DMS 273 treated with DMSO at 0.1 percent for 48 hours (cell line): ENCODE measurements at places on chromosomes 13 and 19.

DNA sequence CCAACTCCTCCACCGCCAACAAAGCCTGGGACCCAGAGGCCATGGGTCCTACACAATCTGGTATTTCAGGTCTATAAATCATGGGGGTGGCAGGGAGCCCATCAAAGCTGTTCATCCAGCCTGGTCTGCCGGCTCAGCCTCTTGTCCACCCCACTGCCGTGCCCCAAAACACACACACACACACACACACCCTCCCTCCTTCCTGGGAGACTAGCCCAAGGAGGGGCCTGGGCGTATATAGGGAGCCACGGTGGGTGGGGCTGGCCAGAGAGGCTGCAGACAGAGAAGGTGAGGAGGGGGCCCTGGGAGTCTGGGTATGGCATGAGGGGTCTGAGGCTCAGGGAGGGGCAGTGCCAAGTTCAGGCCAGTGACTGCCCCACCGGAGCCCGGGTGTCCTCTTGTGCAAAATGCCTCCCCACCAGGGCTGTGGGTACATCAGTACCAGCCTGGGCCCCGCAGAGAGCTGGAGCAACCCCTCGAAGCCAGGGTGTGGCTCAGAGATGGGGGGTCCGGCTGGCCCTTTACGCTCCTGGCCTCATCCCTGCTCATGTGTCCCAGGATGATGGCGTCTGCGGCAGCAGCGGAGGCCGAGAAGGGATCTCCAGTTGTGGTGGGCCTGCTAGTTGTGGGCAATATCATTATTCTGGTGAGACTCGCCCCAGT, at the start of gene UPK1A:
Gene UPK1A, plus strand, starts transcription at position 267 of the 663 bp plus-strand sequence. Its CDS starts 296 bp downstream, at position 563.
- DNase-seq: no peak

DNA sequence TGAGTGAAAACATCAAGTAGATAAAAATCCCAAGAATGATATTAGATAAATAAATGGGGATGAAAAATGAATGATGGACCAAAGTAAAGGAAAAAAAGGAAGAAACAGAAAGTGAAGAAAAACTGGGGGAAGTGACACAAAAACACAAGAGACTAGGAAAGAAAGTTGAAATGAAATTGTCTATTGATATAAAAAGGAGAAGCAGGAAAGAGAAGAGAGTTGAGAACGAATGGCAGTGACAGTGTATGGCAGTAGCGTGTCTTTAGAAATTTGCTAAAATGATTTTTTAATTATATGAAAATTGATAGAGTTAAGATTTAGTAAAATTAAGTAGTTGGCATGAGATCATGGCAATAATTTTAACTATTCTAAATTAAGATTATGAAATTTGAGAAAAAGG, 36.3 kb upstream of the SGCG start:
- no peak for DNase-seq

GRCh38 chr13:57630661-57631595, 616 bp upstream of the PCDH17 start:
- no peak for DNase-seq

DNA sequence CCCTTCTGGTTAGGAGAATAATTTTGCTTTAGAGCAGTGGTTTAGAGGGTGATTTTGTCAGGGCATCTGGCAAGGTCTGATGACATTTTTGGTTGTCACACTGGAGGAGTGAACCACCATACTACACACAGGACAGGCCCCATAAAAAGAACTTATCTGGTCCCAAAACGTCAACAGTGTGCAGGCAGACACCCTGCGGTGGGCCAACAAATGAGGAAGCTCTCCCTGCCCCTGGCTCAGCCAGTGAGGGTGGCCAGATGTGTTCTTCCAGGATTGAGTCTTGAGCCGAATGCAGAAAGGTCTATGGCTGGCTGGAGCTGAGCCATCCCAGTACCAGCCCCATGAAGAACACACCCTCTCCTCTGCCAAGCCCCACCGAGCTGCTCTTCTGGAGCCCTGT, 149.2 kb downstream of the MIPEP start:
- no peak for DNase-seq

DNA sequence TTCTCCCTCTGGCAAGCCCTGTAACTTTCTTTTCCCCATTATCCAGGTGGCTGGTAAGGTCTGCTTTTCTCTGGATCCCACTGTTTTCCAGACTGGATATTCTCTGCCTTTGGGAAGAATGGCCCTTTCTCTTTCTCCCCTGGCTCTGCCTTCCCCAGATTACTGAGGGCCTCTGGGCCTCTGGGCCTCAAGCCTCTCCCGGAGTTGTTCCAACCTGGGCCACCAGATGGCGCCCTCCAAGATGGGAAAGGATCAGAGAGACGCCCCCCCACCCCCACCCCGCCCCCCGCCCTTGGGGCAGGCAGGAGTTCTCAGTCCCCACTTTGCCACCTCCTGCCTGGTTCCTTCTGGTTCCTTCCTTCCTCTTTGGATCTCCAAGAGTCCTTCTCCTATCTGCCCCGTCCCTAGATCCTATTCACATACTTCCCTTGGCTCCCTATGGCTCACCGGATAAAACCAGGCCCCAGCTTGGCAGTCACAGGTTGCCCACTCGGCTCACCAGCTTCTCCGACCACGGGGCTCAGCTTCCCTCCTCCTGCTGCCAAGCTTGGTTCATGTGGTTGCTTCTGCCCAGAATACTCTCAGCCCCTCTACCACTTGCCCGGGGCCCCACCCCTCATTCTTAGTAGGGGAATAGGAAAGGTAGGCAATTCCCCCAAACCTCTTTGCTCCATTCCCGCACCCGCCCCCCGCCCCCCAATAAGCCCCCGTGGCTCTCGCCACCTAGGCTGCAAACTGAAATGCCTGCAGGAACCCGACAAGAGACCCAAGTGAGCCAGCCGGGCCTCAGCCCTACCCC, 13.1 kb downstream of the EPS8L1 start:
- no peak for DNase-seq

DNA sequence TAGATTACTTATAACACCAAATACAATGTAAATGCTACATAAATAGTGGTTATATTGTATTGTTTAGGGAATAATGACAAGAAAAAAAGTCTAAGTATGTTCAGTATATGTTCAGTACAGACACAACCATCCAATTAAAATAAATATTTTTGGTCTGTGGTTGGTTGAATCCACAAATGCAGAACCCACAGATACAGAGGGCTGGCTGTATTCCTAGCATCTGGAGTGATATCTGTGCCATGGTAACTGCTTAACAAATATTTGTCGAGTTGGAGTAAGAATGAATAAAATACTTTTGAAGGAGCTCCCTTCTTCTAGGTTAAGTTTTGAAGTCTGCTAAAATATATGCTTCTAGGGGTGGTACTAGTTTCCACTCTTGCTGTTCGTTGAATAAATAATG, 241.0 kb downstream of the KLF5 start:
- DNase-seq: no peak

DNA sequence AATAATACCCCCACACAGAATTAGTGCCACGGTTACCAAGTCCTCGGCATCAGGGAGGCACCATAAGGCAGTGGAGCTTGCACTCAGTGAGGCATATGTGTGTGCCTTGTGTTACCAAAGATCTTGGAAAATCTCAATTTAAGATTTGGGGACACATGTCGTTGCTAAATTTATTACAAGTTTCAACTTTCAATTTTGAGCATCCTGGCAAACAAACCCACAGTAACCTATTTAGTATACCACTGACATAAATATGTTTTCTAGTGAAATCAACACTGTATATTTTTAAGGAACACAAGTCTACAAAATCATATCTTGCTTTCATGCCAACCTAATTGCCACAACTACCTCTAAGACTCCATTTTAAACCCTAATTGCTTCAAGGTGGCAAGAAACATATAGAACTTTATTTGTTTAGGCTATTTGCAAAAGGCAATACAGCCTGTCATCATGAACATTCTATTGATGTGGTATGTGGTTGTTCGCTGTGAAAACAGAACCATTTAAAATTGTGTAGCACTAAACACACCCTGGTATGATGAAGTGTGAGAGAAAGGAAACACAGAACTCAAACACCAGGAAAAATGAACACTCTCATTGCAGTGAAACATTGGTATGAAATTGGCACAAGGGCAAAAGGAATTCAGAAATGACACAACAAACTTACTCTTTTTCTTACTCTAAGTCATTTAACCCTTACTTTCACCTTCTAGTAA, 531.1 kb downstream of the IRS2 start:
- no peak for DNase-seq

GRCh38 chr19:54253331-54254194, 3.5 kb downstream of the LILRB5 start:
- DNase-seq: no peak

- no peak for DNase-seq
These were observed 6.0 kb upstream of the AMER2 start for GRCh38 chr13:25178070-25178469.

- no peak for DNase-seq
These were observed 16.1 kb downstream of the CEBPG start for GRCh38 chr19:33389421-33390100.

GRCh38 chr13:79349011-79349410, 57.0 kb downstream of the RBM26 start:
- no peak for DNase-seq

DNA sequence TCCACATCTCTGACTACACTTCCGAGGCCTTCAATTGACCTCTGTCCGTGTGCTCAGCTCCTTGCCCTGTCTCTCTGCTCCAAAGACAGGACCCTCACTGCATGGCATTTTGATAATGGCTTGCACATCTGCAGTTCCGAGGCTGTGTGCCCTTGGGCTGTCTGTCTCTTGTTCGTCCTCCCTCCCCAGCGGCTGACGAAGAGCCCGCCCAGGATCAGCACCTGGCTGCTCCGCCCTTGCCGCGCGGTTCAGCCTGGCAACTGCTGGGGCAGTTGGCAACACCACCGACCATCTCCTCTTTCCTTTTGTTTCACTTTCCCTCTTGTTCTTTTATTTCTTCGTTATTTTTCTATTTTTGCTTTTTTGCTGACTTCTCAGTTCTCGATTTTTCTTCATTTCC, 270.4 kb downstream of the TEX29 start:
- no peak for DNase-seq

GRCh38 chr19:17294051-17294891, 9.0 kb downstream of the ABHD8 start:
- no peak for DNase-seq

GRCh38 chr13:109480011-109480955, 306.1 kb downstream of the IRS2 start:
- no peak for DNase-seq

DNA sequence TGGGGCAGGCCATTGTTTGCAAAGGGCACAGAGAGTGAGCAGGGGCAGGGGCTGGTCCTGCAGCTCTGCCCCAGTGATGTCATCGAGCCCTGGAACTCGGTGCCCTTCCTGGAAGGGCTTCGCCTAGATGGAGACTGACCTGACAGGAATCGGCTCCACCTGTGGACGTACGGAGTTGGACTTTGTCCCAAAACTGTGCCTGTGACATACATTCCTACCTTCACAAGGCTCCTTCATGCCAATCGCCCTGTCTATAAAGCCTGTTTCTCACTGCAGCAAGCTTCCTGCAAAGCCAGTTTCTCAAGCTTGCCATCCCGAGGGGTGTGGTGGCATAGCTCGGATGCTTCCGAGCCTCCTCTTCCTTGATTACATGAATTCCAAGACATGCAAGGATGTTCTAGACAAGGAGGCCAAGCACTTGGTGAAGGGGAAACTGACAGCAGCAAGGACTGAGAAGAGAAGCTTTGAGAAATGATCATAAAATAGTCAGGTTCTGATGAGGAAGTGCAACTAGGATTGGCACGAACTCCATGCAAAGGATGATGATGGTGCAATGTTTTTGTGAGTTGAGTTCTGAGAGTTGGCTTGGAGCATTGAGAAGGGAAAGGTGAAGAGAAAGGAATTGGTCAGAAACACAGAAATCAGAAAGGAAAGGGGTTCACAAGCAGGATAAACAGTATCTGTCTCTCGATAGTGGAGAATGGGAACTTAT, 73.6 kb upstream of the STK24 start:
- DNase-seq: no peak

- peak; percentile 28 for DNase-seq
These were observed 8.1 kb downstream of the RPS9 start for GRCh38 chr19:54208784-54209057.

- no peak for DNase-seq
These were observed 8.5 kb upstream of the LGALS14 start for GRCh38 chr19:39695759-39696158.

GRCh38 chr13:63731896-63732295, 2316.2 kb upstream of the PCDH20 start:
- DNase-seq: no peak

- no peak for DNase-seq
These were observed 46.1 kb downstream of the HSPH1 start for GRCh38 chr13:31115616-31116015.

DNA sequence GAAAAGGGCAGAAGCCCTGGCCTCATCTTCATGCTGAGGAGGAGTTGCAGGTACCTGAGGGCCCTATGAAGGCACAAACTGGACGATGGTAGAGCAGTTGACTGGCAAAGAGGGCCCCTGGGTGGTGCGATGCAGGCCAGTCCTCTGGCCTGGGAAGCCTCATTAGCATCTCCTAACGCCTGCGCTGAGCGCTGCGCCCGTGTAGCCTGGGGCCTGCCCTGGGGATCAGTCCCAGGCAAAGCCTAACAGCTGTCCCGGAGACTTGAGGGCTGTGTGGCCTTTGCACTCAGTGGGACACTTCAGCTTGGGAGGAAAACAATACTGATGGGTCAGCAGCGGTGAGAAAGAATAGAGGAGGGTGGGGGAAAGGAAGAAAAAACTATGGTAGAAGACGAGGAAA, 187.7 kb downstream of the RAP2A start:
- no peak for DNase-seq

GRCh38 chr13:35489050-35489449, 12.6 kb upstream of the MAB21L1 start:
- DNase-seq: peak; percentile 41
